ENCODE measurements at places on chromosomes 11 and 22.

- no peak for DNase-seq
- H3K27me3 ChIP-seq: no peaks in the 10 kb centered on the region
- H3K27ac ChIP-seq: no peak overlapping the region
- no peaks in the 10 kb centered on the region for H3K36me3 ChIP-seq
- no peaks in the 10 kb centered on the region for H3K4me1 ChIP-seq
Measured at GRCh38 chr11:69541501-69542313, 60.2 kb downstream of the LINC01488 start.

- no peaks in the 10 kb centered on the region for H3K27me3 ChIP-seq
- H3K27ac ChIP-seq: peak overlapping the region; percentile 98
- peak overlapping the region; percentile 86 for H3K4me3 ChIP-seq
- H3K36me3 ChIP-seq: peaks cover 9% of the 10 kb centered on the region
- peak; percentile 43 for DNase-seq
- peaks cover 28% of the 10 kb centered on the region for H3K4me1 ChIP-seq
Measured at GRCh38 chr22:50523806-50524675, 1.4 kb downstream of the SCO2 start.

- no peaks in the 10 kb centered on the region for H3K4me1 ChIP-seq
- no peak for DNase-seq
- H3K27ac ChIP-seq: no peak overlapping the region
- no peaks in the 10 kb centered on the region for H3K36me3 ChIP-seq
- H3K27me3 ChIP-seq: no peaks in the 10 kb centered on the region
- H3K4me3 ChIP-seq: no peak overlapping the region
Measured at GRCh38 chr11:45142241-45143055, 4.0 kb upstream of the PRDM11 start.

DNA sequence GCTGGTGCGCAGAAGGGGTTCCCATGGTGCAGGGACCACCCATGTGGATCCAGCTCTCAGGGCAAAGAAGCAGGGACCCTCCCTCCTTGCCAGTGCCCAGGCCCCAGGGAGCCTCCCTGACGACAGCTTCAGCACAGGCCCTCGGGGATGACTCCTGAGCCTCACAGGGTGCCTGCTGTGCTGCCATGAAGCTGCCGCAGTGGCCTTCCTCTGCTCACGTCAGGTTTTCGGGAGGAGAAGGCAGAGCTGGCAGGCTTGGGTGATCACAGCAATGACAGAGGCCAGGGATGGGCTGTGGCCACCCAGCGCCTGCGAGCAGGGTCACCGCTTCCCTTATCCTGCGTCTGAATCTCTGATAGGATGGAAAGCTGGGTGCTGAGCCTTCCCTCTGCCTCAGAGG lies 276.2 kb downstream of the BRD1 start:
- no peak overlapping the region for H3K27ac ChIP-seq
- no peaks in the 10 kb centered on the region for H3K4me1 ChIP-seq
- H3K36me3 ChIP-seq: no peaks in the 10 kb centered on the region

DNA sequence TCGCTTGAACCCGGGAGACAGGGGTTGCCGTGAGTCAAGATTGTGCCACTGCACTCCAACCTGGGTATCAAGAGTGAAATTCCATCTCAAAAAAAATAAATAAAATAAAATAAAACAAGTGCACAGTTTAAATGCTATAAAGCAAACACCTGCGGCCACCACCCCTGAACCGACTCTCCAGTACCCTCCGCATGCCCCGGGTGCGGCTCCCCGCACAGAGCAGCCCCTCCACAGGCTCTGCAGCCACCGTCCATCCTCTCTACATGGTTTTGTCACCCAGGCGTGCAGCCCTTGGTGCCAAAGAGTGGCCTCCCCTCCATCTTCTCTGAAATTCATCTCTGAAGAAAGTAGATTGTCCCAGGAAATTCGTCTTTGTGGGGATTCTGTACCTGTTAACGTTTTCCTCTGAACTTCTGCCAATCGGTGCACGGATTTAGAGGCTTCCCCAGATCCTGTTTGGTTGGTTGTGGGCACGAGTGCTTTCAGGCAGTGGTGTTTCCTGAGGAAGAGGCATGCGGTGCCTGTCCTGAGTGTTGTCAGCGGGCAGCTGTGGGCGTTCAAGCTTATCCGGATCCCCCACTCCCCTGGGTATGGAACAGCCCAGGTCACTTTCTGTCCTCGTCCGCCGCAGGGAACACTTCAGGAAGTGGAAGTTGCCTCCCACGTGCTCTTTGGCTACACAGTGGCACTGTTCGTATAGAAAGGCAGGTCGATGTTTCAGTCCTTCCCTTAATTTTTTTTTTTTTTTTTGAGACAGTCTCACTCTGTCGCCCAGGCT lies 4.1 kb downstream of the MIOX start:
- no peaks in the 10 kb centered on the region for H3K4me1 ChIP-seq
- H3K27ac ChIP-seq: no peak overlapping the region
- no peak for DNase-seq
- no peaks in the 10 kb centered on the region for H3K36me3 ChIP-seq
- H3K27me3 ChIP-seq: no peaks in the 10 kb centered on the region

GRCh38 chr22:19674129-19674928 lies 40.0 kb upstream of the SEPTIN5 start:
- no peaks in the 10 kb centered on the region for H3K36me3 ChIP-seq
- no peak for DNase-seq
- H3K4me3 ChIP-seq: no peak overlapping the region
- H3K27ac ChIP-seq: no peak overlapping the region

DNA sequence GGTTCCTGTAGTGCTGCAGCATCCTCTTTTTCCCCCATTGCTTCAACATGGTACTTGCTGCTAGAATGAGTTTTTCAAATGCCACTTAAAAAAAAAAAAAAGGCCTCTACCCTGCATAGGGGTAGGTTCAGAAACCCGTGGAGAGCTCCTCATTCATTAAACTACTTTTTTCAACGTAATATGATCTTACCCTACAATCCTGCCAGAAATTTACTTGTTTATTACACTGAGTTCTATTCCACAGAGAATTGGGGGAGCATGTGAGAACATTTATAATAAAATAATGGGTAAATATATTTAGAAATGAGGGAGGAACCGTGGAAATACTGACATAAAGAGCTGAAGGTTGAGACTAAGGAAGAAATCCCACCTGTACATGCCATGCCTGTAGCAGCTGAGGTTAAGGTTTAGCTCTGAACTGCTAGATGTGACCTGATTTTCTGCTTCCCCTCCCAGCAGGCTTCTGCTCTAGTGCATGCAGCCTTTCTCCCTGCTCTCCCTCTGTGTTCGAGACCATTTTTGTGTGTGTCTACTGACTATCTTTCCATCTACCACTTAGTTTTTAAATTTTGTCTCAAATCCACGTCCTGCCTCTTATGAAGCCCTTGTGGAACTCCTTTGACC lies 225.7 kb downstream of the DDX10 start:
- no peak overlapping the region for H3K27ac ChIP-seq
- H3K27me3 ChIP-seq: no peaks in the 10 kb centered on the region
- no peak overlapping the region for H3K4me3 ChIP-seq
- H3K36me3 ChIP-seq: no peaks in the 10 kb centered on the region
- no peak for DNase-seq

GRCh38 chr11:111460856-111461255 lies 51.3 kb downstream of the BTG4 start:
- no peak for DNase-seq
- H3K4me1 ChIP-seq: no peaks in the 10 kb centered on the region
- no peak overlapping the region for H3K4me3 ChIP-seq
- no peaks in the 10 kb centered on the region for H3K36me3 ChIP-seq
- no peak overlapping the region for H3K27ac ChIP-seq
- peaks cover 25% of the 10 kb centered on the region for H3K27me3 ChIP-seq

- no peaks in the 10 kb centered on the region for H3K36me3 ChIP-seq
- peaks cover 5% of the 10 kb centered on the region for H3K27me3 ChIP-seq
- H3K4me1 ChIP-seq: no peaks in the 10 kb centered on the region
- H3K4me3 ChIP-seq: no peak overlapping the region
Measured at GRCh38 chr11:44734843-44735381, 8.2 kb downstream of the TSPAN18 start.

DNA sequence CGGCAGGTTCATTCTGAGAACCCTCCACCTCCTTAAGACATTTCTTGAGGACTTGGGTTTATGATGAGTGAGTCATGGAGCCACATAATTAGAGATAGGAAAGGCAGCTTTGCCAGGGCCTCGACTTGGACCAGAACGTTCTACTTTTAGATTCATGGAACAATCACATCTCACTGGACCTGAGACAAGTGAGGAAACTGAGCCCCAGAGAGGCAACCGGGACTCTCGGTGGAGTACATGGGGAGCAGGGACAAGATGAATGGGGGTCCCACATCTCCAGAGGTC lies 59.5 kb downstream of the LINC01488 start:
- no peak overlapping the region for H3K27ac ChIP-seq
- no peaks in the 10 kb centered on the region for H3K27me3 ChIP-seq

- H3K27me3 ChIP-seq: no peaks in the 10 kb centered on the region
- H3K4me1 ChIP-seq: peaks cover 47% of the 10 kb centered on the region
- DNase-seq: no peak
- no peak overlapping the region for H3K4me3 ChIP-seq
- no peaks in the 10 kb centered on the region for H3K36me3 ChIP-seq
- peak overlapping the region; percentile 47 for H3K27ac ChIP-seq
Measured at GRCh38 chr11:35160246-35160824, 21.4 kb downstream of the CD44 start.

GRCh38 chr22:30695871-30696655 lies 1.4 kb downstream of the OSBP2 start:
- H3K27me3 ChIP-seq: no peaks in the 10 kb centered on the region
- DNase-seq: no peak
- peaks cover 16% of the 10 kb centered on the region for H3K4me1 ChIP-seq
- no peaks in the 10 kb centered on the region for H3K36me3 ChIP-seq
- no peak overlapping the region for H3K4me3 ChIP-seq
- no peak overlapping the region for H3K27ac ChIP-seq
